ENCODE measurements at places on chromosomes 12 and 14.

- DNase-seq: no peak
These were observed 1.4 kb downstream of the AKT1 start for GRCh38 chr14:104794099-104794498.

- DNase-seq: no peak
These were observed 131.8 kb upstream of the C14orf180 start for GRCh38 chr14:104447750-104448149.

- no peak for DNase-seq
These were observed 68.9 kb downstream of the CMKLR1 start for GRCh38 chr12:108270035-108270848.

DNA sequence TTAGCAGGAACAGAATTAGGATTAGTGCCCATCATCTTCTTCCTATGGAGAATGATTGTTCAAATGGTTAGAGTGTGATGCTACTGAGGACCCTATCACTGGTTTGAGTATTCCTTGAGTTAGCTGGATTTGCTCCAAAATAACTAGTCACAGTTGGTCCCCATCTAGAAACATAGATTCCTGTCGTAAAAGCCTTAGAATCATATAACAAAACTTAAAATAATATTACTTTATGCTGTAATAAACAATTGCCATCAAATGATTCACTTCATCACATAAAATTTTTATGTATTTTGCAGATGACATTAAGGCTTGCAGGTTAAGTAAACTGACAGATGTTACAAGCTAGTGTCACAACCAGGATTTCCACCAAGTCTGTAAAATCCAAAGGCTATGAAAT is 209.8 kb downstream of the CCER1 start:
- DNase-seq: no peak

GRCh38 chr12:93341409-93342049 is 36.2 kb upstream of the NUDT4 start:
- no peak for DNase-seq

- no peak for DNase-seq
These were observed 42.0 kb downstream of the MOK start for GRCh38 chr14:102262929-102263462.

- DNase-seq: no peak
These were observed 480.3 kb downstream of the BCL11B start for GRCh38 chr14:98791661-98792060.

GRCh38 chr12:96483116-96483515 is 6.3 kb upstream of the CFAP54 start:
- no peak for DNase-seq

DNA sequence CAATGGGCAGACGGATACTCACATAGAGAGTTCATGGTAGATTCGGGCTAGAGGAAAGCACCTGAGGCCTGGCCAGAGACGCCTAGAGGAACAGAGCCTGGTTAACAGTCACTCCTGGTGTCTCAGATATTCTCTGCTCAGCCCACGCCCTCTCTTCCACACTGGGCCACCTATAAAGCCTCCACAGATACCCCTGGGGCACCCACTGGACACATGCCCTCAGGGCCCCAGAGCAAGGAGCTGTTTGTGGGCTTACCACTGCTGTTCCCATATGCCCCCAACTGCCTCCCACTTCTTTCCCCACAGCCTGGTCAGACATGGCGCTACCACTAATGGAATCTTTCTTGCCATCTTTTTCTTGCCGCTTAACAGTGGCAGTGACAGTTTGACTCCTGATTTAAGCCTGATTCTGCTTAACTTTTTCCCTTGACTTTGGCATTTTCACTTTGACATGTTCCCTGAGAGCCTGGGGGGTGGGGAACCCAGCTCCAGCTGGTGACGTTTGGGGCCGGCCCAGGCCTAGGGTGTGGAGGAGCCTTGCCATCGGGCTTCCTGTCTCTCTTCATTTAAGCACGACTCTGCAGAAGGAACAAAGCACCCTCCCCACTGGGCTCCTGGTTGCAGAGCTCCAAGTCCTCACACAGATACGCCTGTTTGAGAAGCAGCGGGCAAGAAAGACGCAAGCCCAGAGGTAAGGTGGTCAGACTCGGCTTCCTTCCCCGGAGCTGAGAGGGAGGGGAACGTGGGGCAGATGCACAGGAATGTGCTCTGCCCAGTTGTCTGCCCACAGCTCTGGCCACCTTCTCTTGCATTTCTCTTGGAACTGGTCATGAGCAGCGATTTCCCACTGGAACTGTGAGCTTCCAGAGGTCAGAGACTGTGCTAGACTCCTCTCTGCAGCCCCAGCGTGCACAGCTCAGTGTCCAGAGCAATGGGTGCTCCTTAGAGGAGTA is at the start of gene CD4:
Gene CD4 (plus strand): TSS at position 557 of the 953 bp plus-strand sequence. CDS start 10,611 bp downstream, outside the sequence.
- no peak for DNase-seq

DNA sequence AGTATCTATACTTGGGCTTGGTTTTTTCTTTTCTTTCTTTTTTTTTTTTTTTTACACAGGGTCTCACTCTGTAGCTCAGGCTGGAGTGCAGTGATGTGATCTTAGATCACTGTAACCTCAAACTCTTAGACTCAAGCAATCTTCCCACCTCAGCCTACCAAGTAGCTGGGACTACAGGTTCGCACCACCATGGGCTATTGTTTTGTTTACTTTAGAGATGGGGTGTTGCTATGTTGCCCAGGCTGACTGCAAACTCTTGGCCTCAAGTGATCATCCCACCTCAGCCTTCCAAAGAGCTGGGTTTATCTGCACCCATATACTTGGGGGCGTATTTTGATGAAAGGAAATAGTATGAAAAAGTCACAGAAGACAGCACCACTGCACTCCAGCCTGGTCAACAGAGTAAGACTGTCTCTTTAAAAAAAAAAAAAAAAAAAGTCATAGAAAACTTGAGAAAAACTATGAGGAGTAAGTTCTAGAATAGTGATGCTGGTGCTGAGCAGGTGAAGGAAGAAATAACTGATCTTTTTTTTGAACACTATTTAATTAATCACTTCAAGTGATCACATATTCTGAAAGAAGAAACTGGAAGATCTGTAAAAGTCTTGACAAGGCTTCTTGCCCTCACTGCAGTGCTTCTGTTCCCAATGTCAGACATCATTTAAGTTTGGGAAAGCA is 53.8 kb upstream of the NPFF start:
- DNase-seq: no peak

DNA sequence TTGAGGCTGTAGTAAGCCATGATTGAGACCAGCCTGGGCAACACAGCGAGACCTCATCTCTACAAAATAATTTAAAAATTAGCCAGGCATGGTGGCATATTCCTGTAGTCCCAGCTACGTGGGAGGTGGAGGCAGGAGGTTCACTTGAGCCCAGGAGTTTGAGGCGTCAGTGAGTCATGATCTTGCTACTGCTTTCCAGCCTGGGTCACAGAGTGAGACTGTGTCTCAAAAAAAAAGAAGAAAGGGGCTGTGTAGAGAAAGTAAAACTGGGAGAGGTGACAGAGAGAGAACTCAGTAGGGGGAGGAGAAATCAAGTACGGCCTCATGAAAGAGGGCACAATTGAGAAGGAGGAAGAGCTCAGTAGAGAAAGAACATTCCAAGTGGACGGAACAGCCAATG is 12.4 kb downstream of the TECPR2 start:
- no peak for DNase-seq

- DNase-seq: no peak
These were observed 58.3 kb downstream of the OTOGL start for GRCh38 chr12:80157645-80158044.

DNA sequence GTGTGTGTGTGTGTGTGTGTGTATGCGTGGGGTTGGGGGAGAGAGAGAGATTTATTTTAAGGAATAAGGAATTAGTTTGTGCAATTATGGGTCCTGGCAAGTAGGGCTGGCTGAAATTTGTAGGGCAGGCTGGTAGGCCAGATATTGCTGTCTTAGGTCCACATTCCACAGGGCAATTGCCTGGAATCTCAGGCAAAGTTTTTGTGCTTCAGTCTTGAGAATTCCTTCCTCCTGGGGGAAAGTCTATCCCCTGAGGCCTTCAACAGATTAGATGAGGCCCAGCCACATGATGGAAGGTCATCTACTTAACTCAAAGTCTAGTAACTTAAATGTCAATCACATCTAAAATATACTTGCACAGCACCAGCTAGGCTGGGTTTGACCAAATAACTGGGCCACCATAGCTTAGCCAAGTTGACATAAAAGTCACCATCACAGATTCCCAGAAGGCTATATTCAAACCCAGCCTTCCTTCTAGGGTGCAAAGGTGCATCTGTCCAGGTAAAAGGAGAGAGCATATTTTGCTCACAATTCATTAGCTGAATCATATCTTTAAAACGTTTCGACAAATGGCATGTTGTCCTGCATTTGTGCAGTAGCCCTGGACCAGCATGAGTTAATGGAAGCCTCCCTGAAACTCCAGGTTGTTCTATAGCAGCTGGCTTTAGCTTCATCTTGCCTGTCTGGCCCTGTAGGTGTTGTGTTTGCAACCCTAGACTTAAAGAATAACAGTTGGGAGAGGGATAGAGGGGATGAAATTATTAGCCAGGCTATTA is 63.1 kb downstream of the C14orf132 start:
- DNase-seq: no peak

DNA sequence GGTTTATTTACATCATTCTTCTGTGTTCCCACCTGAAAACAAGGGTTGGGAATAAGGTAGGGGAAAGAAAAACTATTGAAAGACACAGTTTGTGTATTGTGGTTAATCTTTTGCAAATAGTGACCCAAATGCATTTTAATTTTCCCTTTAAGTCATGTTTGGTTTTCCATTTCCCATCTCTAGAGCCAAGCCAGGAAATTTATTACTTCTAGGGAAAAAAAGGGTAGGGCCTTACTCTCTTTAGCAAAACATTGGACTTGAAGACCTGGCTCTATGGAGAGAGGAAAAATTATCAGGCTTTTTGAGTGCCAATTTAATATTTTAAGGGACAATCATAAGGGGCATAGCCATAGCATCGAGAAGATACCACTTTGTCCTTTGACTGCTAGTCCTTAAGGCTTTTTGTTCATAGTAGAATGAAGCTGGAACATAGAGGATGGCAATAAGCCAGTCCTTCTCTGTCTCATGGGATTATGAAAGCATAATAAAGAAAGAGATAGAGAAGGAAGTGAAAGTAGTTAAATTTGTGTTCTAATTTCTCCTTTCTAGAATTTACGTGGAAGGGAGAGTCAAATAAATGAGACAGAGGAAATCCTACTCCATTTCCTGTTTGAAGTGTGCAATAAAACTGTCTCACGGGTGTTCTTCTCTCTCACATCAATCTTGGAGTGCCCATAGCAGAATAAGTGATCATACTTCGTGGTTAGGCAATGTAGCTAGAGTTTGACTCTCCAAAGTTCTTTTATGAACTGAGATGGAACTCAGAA is 50.9 kb upstream of the PPFIA2 start:
- no peak for DNase-seq

DNA sequence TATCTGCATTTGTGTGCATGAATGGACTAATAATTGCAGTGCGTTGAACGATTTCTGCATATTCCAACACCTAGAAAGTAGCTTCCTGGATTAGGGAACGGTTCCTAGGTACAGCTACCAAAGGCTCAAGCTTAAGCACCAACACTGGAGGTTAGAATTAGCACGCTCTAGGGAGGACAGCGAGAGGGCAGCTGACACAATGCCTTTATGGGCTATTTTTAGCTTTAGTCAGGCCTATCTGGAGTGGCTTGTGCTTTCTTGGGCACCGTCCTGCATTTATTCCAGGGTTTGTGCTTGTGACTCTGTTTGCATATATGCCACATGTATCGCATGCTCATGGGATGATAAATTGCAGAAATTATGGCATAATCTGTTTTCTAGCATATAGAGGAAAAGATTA is 13.7 kb downstream of the ETV6 start:
- DNase-seq: no peak

DNA sequence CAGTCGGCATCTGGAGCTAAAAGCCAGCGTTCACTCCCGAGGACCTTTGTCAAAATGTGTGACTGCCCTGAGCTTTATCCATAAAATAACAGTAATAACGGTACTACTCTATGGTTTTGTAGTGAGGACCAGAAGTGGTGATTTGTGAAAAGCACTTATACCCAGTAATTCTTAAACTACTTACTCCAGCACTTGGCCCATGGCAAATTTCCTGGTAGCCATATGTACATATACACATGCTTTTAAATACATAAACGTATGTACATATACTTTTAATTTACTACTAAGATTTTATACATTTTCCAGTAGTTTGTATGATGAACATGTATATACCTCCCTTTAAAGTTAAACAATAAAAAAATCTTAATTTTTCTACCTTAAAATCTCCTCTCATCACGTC is 163.8 kb upstream of the TMEM132C start:
- no peak for DNase-seq

DNA sequence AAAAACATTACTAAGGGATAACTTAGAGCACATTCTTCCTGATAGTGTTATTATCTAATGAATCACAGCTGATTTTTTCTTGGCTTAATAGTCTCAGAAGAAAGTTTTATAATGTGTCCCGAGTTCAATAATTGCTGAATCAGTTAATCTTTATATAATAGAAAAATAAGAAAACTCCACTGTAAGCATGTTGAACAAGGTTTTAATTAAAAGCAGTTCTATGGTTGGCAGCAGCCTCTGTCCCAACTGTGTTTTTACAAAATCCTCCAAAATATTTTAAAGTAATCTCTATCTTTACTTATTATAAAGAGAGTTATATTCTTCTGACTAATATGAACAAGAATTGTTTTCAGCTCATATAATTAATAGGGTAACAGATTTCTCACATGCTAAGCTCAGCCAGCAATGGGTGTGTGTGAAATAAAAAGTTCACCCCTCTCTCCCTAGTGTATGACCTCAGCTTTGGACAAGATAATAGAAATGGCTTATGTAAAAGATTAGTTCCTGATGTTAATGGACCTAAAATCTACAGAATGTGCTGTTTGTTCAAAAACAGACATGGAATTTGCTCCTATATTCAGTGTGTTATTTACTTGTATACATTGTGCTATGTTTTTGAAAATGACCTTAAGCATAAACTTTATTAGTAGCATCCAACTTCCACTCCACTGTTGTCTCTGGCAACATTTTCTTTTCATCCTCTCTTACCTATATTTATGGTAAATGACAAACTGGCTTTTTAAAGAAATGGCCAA is 67.1 kb upstream of the DCN start:
- no peak for DNase-seq

DNA sequence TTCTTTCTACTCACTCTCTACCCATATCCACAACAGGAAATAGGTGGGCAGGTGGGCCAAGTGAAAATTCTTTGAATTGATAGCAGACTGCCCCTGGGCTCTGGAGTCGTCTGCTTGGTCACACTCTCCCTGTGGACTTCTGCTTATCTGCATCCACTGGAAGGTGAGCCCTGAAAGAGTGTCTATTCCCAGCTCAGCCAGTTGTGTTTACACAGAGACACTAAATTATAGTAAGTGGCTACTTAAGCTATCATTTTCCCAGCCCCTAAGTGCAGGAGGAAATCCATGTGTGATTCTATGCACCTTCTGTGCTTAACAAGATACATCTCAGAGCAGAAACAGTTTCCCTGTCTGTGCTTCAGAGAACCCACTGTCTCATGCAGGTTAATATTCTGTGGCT is 338.4 kb downstream of the FUT8 start:
- DNase-seq: peak; percentile 90

DNA sequence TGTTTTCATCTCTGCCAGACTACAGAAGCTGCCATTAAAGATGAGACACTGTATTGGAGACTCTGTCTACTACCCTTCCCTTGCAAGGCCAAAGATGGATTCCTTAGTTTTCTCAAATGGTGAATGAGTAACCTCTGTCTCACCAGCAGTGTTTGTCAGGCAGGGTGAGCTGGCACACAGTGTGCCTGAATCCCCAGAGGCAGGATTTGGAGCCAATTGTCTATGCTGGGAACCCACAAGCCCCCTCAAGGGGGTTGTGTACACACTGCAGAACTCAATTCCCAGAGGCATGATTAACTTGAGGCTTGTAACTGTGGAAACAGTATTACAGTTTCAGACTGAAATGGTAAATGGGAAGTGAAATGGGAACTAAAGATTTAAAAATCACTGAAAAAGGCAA is 136.8 kb upstream of the PTPRB start:
- no peak for DNase-seq
